Erythroblast (primary cell): ENCODE measurements at places on chromosomes 12 and 14.

- DNase-seq = peak; percentile 70
These were observed 1.0 kb upstream of the KDM2B start for GRCh38 chr12:121581686-121582429.

DNA sequence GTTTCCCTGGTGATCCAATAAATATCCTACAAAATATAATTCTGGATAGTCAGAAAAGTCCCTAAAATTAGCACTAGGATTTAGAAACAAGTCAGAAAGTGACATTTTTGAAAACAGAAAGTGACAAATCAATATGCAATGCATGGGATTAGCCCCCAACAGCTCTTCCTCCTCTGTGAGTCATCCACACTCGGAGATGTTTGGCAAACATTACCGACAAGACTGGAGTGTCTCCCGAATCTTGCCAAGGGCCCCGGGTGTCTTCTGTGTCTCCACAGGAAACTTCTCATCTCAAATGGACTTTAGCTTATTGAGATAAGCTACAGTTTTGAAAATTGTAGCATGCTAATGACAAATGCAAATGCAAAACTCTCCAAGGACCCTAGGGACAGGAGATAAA, 398.9 kb upstream of the CCDC196 start:
- DNase-seq = no peak

- DNase-seq = no peak
These were observed 194.1 kb downstream of the MON2 start for GRCh38 chr12:62660756-62661155.

DNA sequence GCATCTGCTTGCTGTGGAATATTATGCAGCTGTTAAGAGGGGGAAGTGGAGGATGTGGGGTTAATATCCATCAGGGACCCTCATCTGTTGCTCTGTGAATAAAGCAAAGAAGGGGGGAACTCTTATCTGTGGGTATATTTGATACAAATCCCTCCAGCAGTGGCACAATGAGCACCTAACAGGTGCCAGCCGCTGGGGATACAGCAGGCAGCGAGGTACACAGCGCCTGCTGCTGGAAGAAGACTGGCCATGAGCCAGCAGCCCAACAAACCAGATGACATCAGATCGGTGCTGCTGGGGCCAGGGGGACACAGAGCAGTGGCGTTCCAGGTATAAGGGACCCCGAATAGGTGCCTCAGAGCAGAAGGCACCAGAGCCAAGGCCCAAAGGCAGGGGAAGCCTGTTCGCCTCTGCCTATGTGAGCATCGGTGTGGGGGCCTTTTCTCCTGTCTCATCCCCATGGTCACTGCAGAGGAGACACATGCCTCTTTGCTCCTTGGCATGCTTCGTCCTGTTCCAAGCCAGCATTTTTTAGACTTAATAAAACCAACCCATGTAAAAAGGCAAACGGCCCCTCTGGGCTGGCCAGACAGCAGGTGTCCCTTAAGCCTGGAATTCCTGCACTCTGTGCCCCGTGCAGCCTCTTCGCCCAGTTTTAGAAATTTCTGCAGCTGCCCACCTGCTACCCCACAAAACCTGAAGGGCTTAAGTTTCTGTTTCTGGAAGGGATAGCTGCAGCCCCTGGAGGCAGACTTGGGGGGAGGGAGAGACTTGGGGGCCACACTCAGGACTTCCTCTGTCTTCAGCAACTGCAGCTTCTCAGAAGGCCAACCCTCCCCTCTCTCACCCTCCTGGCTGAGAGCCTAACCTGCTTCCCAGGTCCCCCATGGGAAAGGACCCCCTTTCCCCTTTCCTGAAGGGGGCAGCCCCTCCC, 1.6 kb upstream of the CKB start:
- no peak for DNase-seq

DNA sequence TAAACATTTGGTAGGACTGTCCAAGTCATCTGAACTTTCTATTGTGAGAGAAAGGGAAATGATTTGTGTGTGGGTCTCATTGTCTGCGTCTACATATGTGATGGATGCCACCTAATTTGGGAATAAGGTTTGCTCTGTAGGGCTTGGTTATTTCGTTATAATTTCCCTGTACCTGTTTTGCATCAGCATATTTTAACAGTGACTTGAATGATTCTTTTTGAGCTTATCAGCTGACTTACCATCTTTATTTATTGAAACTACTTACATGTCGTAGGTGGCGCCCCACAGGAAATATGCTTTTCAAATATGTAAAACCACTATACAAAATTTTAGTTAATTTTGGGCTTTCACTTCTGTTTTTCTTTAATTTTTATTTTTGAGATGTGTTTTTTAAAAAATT, 56.5 kb upstream of the BCAT1 start:
- DNase-seq = no peak

GRCh38 chr12:67099858-67100257, 169.3 kb upstream of the CAND1 start:
- DNase-seq = no peak

- DNase-seq = no peak
These were observed 55.8 kb downstream of the RAD51B start for GRCh38 chr14:67875175-67876006.

DNA sequence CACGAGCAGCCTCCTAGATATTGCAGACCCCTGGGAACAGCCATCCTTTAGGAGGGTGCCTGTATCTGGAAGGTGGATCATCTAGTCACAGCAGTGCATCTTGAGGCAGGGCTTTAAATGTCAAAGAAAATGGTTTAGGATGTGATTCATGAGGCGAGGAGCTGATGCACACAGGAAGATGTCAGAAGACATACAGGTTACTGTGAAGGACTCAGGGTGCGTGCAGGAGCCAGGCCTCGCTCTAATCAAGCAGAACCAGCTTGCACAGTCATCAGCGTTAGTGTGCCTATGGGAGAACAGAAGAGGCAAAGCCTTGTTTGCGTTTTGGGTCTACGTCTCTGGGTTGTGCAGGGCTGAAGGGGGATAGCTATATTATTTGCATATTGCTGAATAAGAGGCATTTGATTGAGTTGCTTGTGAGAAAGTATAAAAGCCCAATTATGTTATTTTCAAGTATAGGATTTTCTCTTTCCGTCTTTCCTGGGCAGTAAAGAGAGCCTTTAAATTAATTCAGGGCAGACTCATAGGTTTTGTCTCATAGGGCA, 77.3 kb upstream of the RPH3A start:
- DNase-seq = no peak

DNA sequence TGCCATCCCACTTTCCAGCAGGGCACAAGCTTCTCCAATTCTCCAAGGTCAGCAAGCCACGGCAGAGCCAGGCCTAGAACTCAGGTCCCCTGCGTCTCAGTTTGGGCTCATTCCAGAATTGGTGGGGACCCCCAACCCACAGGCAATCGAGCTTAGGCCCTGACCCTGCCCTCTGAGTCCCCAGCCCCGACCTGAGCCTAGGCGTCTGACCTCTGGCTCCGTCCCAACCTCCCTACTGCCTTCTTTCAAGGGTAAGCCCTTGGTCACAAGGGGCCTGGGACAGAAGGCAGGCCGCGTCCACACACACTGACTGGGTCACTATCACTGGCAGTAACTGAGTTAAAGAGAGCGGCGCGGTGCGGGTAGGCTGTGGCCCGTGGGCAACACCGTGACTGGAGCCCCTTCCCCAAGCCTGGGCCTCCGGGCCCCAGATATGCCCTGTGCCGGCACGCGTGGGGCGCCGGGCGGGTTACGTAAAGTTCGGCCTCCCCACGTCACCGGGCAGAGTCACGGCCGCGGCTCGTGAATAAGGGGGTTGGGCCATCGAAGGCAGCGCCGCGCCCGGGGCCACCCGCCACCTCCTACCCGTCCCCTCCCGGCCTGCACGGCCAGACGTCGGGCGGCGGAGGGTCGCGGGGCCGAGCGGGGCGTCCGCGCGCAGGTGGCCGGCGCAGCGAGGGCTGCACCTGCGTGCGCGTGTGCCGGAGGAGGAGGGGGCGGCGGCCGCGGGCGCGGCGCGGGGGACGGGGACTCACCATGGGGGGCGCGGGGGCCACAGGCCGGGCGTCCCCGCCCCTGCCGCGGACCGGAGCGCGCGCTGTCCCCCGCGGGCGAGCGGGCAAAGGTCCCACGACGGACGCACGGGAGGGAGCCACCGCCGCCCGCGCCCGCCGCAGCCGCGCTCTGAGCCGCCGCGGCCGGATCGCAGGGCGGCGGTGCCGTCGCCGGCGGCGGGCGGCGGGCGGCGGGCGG, 516 bp downstream of the ANKRD9 start:
- DNase-seq = peak; percentile 89

DNA sequence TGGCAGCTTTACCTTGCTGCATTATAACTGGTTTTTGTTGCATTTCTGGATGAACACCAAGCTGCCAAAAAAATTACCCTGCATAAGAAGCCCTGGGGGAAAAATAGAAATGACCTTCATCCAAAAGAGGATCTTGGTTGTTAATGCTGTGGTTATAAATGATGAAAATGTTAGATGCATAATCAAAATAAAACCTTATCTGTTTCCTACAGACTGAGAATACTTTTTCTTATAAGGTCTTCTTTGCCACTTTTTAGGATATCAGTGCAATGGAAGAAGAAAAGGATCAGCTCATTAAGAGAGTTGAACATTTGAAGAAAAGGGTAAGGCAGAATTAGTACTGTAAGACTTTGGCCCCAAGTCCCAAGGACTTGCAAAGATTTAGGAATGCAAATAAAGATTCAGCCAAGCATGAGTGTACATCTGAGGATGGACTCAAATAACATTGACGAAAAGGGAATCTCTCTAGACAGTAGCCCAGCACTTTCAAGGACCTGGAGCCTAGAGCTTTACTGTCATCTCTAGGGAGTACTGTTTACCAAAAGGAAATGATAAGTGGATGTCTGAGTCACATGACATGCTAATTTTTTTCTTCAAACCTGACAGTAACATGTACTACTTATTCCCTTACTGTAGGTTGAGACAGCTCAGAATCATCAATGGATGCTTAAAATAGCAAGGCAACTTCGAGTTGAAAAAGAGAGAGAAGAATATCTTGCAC, 10.7 kb downstream of the IFT81 start:
- peak; percentile 12 for DNase-seq

GRCh38 chr14:79177106-79177505, 1006.9 kb downstream of the NRXN3 start:
- no peak for DNase-seq

- no peak for DNase-seq
These were observed 918 bp downstream of the RNASE1 start for GRCh38 chr14:20801726-20802125.

GRCh38 chr12:22115711-22116110, 69.7 kb downstream of the CMAS start:
- DNase-seq = no peak

DNA sequence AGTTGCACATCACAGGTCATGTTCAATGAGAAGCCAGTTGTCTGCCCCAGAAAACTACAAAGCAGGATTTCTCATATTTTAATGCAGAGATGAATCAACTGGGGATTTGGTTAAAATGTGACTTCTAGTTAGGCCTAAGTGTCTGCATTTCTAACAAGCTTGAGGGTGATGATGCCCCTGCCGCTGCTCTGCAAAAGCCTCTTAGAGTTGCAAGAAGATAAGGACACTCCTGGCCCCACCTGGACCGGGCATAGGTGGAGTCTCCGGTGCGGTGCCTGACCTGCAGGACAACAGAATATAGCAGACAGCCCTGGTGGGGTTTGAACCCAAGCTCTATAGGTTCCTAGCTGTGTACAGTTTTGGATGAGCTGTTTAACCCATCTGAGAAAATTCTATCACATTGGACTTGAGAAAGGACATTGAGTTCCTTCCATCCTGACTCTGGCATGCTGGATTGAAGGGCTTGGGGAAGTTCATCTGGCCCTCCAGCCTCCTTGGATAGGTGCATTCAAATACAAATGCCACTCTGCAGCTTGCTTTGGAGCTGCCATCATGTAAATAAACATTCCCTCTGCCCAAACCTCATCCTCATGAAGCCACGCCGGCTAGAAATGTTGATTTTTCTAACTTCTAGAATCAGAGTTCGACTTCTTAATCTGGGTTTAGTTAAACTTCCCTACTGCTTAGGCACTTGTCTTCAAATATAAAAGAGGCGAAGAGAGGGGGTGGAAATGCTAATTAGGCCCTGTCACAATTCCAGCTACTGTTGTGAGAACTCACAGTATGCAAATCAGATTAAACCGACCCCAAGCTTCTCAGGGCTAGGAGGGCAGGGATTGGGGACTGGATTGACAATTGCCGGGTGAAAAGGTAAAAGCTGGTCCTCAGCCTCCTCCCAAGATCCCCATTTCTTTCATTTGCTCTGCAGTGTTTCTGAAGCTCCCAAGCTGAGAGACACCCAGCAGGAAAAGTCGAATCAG, 1225.6 kb downstream of the VRK1 start:
- DNase-seq = no peak

GRCh38 chr14:50542941-50543418, 10.6 kb upstream of the MAP4K5 start:
- peak; percentile 72 for DNase-seq

DNA sequence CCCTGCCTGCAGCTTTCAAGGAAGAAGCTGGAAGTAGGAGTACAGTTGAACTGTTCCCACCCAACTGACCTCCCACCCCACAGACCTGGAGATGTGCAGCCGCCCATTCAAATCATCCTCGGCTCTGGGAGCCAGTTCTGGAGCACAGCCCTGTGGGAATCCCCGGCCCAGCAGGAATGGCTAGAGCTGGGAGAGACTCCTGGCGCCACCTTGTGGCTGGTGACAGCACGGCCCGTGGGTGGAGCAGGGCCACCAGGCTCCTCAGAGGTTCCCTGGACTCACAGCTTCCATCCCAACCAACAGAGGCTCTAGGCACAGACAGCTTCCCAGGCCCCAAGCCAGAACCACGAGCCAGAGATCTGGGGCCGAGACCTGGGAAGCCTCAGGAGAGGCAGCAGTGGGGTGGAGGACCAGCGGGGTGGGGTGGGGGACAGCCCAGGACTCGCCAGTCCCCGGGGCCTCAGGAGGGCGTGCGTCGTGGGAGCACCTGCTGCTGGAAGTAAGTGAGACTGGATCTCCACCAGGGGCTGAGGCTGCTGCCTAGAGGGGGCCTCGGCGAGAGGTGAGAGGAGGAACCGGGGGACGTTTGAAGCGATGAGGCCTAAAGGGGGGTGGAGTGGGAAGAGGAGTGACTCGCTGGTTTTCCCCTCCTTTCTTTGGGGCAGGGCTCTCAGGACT, 43.4 kb downstream of the RNF34 start:
- DNase-seq = peak; percentile 50

- DNase-seq = no peak
These were observed 80.4 kb downstream of the DUSP16 start for GRCh38 chr12:12482150-12482761.

- no peak for DNase-seq
These were observed 126.7 kb downstream of the TMEM132D start for GRCh38 chr12:129776977-129777667.
